Effector CD8-positive, alpha-beta T cell (primary cell): ENCODE measurements at places on chromosomes 4 and X.

- no peak for DNase-seq
Measured at GRCh38 chrX:131649741-131650140, 105.9 kb downstream of the OR13H1 start.

- no peak for DNase-seq
Measured at GRCh38 chrX:79138658-79139241, 5.7 kb upstream of the GPR174 start.

GRCh38 chr4:169024762-169025161, 14.7 kb upstream of the CBR4 start:
- no peak for DNase-seq

DNA sequence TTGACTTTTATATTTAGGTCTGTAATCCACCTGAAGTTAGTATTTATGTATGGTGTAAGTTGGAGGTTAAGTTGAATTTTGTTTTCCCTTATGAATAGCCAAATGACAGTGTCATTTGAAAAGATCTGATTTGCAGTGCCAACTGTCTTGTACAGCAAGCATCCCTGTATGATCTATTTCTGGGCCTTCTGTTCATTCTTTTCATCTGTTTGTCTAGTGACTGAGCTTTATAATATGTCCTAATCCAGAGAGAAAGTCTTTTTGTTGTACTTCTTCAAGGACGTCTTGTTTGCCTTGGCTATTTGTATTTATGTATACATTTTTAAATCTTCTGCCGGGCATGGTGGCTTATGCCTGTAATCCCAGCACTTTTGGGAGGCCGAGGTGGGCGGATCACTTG, 39.6 kb downstream of the CDKL5 start:
- no peak for DNase-seq

DNA sequence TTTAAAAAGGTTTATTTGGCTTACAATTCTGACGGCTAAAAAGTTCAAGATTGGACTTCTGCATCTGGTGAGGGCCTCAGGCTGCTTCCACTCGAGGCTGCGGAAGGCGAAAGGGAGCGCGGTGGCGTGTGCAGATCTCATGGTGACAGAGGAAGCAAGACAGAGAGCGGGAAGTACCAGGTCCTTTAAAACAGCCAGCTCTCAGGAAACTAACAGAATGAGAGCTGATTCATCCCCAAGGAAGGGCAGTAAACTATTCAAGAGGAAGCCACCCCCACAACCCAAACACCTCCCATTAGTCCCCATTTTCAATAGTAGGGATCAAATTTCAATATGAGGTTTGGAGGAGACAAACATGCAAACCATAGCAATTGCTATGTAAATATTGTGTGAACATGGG, 2144.2 kb upstream of the AGA start:
- DNase-seq, result no peak

DNA sequence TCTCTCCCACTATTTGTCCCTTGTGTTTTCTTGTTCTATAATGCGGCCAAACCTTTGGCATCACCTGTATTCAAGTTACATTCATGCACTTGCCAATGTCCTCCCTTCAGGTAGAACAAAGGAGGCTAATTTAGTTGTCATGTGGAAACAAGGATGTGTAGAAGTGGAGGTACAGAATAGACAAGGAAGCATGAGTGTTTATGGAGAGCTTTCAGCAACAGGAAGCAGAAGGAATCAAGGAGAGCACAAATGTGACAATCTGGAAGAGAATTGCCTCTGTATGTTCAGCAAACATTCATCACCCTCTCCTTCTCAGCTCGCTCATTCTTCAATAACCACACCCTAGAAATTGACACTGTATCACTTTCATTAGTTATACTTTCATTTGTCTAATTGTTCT, 103.4 kb downstream of the SLC7A11 start:
- no peak for DNase-seq

DNA sequence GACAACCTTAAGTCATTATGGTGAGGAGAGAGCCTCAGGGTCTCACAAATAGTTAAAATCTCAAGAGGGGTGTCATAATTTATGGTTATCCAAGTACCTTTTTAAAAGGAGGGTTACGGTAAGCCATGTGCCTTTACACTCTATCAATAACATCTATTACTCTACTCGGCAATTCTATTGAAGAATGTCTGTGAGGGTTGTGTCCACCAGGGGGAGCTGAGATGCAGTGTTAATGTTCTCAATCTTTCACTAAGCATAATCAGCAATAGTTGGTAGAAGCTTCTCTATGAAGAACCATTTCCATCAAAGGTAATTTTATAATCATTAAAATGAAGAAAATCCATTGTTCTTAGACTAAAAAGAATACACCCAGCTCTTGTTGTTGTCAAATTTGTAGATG, 457.4 kb downstream of the CENPC start:
- peak; percentile 0 for DNase-seq

- DNase-seq, result no peak
Measured at GRCh38 chrX:63250253-63250868, 100.8 kb downstream of the SPIN4 start.

GRCh38 chr4:184115399-184115798, 102.3 kb downstream of the ENPP6 start:
- DNase-seq, result no peak
